Activated T-helper 9 cell treated with anti-CD3 and anti-CD28 coated beads, Interleukin-2, amount 50 U/mL, for 16 hours (primary cell): ENCODE measurements at places on chromosomes 13 and 19.

GRCh38 chr19:40752257-40752781 is 1.3 kb downstream of the SNRPA start:
- no peak for DNase-seq

DNA sequence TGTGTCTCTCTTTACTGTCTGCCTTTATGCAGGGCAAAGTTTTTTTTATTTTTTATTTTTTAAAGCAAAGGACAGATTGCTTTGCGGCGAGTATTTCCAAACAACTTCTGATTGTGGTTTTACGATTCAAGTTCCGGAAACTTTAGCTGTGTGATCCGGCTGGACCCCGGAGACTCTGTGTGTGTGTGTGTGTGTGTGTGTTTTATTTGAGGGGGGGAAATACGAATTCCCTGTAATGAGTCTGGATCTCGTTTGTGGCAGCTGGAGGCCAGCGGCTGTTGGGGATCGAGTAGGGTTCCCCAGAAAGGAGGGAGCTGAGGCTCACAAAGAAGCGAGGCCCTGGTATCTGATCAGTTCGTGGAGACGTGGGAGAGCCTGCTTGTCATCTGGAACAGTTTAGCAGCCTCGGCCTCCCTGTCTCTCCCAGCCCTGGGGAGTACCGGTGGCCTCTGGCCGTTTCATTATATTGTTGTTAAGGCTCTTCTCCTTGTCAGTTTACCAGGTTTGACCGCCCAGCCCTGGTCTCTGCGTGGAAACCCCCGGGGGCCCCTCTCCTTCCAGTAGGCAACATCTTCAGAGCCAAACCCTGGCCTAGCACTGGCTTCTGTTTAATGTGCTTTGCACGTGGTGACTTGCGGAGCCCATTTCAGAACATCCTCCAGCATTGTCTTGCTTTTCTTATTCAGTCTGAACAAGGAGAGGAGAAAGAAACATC is 1.3 kb downstream of the FARP1 start:
- DNase-seq, result no peak

- DNase-seq, result no peak
Observed at GRCh38 chr13:33873251-33873908, 55.4 kb downstream of the RFC3 start.

DNA sequence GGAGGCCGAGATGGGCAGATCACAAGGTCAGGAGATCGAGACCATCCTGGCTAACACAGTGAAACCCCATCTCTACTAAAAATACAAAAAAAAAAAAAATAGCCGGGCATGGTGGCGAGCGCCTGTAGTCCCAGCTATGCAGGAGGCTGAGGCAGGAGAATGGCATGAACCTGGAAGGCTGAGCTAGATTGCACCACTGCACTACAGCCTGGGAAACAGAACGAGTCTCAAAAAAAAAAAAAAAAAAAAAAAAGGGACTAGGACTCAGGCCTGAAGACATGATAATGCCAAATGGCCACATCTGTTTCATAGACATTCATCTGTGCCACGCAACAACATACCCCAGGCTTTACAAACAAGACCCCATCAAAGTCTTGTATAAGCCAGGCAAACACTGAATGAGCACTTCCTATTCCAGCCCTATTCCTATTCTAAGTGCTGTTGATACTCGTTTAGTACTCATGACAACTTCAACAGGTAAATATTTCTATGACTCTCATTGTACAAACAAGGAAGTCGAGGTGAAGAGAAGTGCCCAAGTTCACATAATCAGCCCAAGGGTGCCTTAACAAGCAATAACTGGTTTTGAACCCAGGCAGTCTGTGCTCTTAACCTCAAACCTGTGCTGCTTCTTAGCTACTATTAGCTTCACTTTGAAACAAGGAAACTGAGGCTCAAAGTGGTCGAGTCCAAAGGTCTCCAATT is 1.7 kb downstream of the B9D2 start:
- DNase-seq, result no peak

DNA sequence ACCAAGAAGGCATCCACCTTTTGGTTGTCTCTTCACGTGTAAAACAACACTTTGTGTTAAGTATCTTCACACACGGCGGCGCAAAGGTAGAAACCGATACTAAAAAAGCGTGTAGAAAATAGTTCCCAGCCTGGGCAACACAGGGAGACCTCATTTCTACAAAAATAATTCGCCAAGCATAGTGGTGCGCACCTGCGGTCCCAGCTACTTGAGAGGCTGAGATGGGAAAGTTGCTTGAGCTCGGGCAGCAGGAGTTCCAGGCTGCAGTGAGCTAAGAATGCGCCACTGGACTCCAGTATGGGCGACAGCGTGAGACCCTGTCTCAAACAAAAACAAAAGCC is 573 bp upstream of the ERCC5 start:
- no peak for DNase-seq

DNA sequence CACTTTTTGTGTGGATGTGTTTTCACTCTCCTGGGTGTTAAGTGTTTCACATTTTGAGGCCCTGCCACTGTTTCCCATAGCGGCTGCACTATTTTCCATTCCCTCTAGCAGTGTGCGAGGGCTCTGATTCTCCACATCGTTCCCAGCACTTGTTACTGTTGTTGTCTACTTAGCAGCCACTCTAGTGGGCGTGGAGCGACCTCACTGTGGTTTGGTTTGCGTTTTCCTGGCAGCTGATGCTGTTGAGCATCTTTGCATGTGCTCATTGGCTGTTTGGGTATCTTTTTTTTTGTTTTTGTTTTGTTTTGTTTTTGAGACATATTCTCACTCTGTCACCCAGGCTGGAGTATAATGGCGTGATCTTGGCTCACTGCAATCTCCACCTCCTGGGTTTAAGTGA is 14.4 kb downstream of the NAXD start:
- no peak for DNase-seq

GRCh38 chr13:40569024-40569350 is 97.5 kb downstream of the FOXO1 start:
- no peak for DNase-seq

- DNase-seq, result no peak
Observed at GRCh38 chr19:49589502-49589905, 1.5 kb upstream of the PRR12 start.

- DNase-seq, result no peak
Observed at GRCh38 chr19:33349319-33350289, 23.9 kb upstream of the CEBPG start.

DNA sequence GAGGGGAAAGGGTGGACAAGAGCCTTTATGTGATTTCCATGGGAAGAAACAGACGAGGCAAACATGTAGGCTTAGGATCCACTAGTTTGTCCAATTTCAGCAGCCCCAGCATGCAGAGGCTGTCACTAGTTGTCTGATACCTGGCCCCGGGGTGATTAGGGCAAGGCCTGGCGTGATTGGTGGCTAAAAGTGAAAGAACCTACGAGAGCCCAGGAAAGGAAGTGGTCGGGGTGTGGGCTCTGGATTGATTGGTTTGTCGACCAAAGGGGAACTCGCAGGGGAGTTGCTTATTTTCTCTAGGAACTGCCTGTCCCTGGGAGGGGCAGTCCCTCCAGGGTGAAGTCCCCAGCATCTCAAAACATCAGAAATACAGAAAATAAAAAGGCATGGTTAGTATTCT is 64.2 kb upstream of the UQCRFS1 start:
- DNase-seq, result peak; percentile 9
